ENCODE measurements at places on chromosomes 4 and X.

DNA sequence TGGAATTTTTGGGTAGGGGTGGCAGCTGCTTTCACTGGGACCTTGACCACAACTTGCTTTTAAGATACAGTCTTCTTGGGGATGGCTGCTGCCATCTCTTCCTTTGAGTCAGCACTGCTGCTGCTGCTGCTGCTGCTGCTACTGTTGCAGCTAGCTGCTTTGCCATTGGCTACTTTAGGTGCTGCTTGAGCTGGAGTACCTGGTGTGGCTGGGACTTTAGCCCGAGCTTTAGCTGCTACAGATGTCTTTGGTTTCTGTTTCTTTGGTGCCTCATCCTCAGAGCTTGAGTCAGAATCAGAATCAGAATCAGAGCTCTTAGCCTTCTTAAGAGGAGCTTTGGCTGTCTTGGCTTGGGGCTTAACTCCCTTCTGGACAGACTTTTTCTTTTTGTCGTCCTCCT, 52.2 kb downstream of the FAM9B start:
- peak; percentile 52 for DNase-seq

GRCh38 chr4:180913750-180914149, 1329.5 kb upstream of the TENM3 start:
- DNase-seq, result peak; percentile 50

- DNase-seq, result no peak
Measured at GRCh38 chr4:77026322-77026704, 49.5 kb downstream of the CCNI start.

- no peak for DNase-seq
Measured at GRCh38 chr4:6280365-6280996, 10.8 kb downstream of the WFS1 start.

- no peak for DNase-seq
Measured at GRCh38 chr4:165518686-165519085, 139.9 kb downstream of the CPE start.

DNA sequence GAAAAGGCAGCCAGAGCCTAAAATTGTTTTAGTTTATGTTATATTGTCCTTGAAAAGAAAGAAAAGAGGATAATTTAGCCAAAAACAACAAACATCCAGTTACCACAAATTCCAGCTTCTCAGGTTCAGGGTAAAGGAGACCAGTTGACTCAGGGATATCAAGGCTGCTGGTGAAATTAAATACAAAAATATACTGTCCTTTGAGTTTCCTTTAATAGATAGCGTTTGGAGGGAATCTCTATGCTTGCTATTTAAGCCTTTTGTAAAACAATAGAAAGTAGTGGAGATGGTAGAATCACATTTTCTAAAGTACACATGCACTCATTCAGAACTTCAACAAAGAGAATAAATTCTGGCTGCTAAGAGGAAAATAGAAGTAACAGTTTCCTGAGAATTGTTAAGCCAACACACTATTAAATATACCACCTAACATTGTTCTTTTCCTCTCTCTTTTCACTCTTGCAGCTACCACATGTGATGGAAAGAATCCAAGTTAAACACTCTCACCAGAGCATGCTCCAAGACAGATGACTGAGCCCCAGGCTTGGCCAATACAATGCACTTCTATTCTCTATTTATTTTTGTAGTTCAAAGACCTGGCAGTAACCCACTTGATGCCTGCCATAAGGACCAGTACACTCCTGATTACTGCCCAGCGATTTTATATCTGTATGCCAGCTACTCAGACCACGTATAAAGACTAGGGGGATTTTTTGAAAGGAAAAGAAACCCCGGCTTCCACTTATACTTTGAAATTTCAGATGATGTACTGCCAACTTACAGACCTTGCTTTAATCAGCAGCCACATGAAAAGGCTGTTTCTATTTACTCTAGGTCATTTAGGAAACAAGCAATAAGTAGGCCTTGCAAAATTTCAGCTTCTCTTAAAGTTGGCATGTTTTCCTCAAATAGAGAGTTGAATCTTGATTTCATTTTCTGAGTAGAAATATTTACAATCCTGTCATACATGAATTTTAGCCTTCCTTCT, 756.9 kb downstream of the FAT4 start:
- peak; percentile 4 for DNase-seq

DNA sequence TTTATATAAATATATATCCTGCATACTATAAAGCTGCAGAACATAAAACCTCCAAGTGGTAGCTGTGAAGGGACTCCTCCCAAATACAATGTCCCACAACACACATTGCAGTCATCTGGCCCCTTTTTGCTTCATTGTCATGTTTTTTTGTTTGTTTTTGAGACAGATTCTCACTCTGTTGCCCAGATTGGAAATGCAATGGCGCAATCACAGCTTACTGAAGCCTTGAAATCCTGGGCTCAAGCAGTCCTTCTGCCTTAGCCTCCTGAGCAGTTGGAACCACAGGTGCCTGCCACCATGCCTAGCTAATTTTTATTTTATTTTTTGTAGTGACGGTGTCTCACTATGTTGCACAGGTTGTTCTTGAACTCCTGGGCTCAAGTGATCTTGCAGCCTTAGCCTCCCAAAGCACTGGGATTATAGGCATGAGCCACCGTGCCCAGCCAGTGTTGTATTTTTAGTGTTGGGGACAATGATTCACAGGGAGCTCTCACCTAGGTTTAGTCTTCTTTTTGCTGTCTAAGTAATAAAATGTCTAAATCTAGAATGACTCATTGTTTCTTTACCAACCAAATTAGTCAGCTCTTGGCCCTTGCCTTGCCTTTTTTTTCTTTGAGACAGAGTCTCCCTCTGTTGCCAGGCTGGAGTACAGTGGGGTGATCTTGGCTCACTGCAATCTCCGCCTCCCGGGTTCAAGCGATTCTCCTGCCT, 24.0 kb upstream of the XIAP start:
- DNase-seq, result no peak

DNA sequence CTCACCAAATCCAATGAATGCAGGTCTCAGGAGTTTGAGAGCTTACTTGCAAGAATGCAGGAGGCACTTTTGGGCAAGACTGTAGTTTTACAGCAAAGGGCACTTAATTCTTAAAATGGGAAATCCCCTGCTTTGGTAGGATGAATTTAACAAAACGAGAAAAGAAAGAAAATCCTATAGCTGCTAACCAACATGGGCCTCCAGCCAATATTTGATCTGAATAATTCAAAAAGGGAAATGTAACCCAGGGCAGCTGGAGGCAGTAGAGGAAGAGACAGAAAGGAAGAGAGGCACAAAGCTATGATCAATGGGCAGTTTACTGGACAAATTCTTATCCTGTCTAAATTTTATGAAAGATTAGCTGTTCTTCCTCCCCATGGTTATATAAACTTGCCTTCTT, 142.3 kb downstream of the SH3KBP1 start:
- DNase-seq, result no peak

DNA sequence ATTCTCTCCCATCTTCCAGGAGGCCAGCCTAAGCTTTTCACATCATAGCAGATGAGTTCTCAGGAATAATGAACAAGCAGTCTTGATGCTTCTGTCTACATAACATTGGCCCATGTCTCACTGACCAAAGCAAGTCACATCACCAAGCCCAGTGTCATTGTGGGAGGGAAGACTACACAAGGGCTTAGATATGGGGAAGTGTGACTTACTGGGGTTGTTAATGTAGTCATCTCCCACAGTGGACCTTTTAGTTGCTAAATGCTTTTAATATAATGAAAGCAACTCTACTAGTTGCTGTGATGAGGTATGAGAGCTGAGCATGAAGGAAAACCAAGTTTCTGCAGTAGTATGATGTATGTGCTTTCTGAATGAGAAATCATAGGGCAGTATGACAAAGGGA, 40.5 kb downstream of the TSPAN7 start:
- DNase-seq, result no peak

DNA sequence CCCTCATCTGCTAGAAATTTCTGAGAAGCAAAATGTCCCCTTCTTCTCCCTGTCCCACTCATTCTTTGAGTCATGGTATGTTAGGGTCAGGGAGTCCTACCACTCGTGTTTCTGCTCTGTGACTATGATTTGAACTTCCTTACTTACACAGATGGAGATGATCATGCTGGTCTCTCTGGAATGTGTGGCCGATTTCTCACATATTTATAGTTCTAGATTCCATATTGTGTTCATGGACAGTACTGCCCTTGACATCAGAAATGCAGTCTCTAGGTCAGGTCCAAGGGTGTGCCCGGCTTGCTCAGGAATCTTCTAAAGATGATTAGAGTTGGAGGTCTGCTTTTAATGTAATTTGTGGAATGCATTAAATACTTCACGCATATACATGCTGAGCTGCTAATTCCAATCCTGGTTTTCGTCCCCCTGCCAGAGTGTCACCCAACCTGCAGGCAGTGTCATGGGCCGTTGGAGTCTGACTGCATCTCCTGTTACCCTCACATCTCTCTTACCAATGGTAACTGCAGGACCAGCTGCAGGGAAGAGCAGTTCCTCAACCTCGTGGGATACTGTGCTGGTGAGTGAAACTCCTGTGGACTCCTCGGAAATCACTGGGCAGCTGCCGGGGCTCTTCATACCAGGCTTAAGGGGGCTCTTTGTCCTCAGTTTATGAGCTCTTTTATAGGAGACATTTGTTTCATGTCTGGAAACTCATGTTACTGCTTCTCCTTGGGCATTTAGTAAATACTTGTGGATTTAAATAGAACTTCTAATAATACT, 214.1 kb upstream of the ANXA3 start:
- DNase-seq, result no peak

- no peak for DNase-seq
Measured at GRCh38 chrX:145727476-145727875, 90.2 kb upstream of the SLITRK2 start.

DNA sequence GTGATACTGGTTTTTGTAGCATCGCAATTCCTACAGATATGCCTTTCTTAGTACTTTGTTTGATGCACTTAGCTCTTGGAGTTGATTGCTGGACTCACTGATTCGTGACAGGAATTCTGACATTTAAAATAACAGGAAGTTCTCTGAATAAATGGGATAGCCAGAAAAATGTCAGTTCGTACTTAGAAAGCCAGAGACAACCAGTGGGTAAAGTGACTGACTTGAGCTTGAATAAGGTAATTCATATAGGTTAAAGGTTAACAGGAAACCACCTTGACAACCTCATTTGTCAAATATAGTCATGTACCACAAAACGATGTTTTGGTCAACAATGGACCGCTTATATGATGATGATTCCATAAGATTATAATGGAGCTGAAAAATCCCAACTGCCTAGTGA, 181.4 kb downstream of the RPA4 start:
- no peak for DNase-seq

GRCh38 chr4:41655177-41655576, 93.3 kb downstream of the PHOX2B start:
- no peak for DNase-seq

DNA sequence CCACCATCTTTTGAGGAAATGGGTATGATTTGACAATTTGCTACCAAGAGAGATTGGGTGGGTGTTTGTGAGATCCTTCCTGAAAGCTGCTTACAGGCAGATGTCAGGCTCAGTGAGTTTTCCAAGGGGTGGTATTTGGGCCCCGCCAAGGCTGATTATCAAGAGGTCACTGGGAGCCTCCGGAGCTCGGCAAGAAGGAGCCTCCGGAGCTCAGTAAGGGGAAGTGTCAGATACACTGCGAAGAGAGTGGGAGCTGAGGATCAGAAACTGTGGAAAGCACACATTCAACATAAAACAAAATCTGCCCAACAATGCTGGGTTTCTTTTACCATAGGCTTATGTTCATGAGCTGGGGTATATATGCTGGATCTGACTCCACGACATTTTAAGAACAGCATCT, 714 bp downstream of the RTL3 start:
- no peak for DNase-seq

GRCh38 chr4:143625632-143626031, 74.8 kb downstream of the FREM3 start:
- no peak for DNase-seq

GRCh38 chr4:37393889-37394288, 149.3 kb downstream of the NWD2 start:
- no peak for DNase-seq

- DNase-seq, result no peak
Measured at GRCh38 chrX:144293229-144293628, 409.4 kb downstream of the UBE2NL start.

GRCh38 chr4:72975488-72975784, 94.1 kb downstream of the COX18 start:
- DNase-seq, result no peak

- no peak for DNase-seq
Measured at GRCh38 chr4:87901422-87901992, 68.7 kb downstream of the MEPE start.

DNA sequence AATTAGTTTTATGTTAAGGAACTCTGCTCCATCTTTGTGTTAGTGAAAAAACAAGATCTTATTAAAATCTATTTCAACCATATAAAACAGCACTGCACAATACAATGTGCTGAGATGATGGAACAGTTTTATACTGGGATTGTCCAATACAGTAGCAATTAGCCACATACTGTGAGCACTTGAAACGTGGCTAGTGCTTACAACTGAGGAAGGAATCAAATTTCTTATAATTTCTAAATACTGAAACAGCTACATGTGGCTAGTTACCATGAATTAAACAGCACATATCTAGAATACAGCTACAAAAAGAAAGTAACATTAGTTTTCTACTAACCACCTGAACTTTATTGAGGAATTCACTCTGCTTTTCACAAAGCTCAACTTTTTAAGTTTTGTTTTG, 14.7 kb downstream of the NFXL1 start:
- no peak for DNase-seq

DNA sequence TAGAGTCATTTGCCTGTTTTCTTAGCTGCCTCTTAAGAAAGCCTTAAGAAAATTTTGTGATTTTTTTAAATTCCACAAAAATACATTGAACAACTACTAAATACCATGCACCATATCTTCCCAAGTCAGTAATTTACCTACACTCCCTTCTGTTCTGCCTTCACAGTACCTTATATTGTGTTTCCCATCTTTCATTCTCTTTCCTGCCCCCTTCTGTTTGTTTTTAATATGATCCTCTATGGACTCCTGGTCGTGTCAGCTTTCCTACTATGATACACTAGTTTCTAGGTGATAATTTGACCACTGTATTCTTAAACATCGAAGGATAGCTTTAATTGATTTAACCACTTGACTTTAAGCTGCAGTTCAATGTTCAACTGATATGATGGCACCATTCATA, 297.7 kb upstream of the HAND2 start:
- no peak for DNase-seq

Measured in NCI-H2227 treated with DMSO at 0.1 percent for 48 hours (cell line).